ENCODE measurements at places on chromosomes 5 and 9.

DNA sequence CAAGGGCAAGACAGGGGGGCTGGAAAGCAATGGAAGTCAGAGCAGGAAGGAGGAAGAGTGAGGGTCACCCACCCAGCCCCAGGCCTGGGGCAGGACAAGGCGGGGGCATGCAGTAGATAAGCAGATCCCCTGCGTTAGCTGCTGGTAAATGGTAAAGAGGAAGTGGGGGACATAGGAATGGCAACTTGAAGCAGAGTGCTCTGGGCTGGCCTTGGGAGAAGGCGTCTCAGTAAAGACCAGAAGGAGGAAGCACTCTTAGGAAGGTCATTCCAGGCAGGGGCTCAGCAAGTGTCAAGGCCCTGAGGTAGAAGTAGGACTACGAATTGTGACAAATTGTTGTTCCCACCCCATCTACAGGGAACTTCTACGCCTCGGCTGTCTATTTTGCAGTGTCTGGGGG, 15.1 kb downstream of the TCOF1 start:
- DNase-seq: no peak

GRCh38 chr5:178186427-178186826, 744 bp downstream of the GMCL2 start:
- DNase-seq: no peak

- no peak for DNase-seq
Measured at GRCh38 chr5:56837956-56838355, 22.6 kb downstream of the MAP3K1 start.

GRCh38 chr5:177494346-177495195, 2.8 kb downstream of the PDLIM7 start:
- DNase-seq: peak; percentile 78

DNA sequence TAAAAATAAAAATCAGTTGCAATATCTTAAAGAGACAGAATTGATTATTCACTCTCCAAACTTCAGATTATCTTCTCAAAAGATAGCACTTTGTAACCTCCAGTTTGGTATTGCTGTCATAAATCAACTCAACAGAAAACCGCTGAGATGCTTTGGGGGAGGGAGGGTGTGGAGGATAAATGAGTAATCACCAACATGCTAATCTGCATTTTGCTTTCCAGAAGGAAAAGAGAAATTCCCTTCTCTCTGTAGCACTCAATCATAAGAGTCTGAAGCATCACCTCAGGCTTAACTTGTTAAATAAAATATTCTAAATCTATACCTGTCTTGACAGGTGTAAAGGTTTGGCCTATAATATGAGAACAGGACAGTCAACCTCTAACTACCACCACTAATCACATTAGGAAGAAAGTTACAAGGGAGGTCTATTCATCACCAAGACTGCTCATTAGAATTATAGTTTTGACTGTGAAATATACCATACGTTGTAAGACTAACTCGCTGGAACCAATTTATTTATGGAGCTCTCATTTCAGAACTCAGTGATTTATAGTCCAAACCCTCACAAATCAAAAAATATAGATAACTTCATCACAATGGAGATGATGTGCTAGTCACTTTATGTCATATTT, 89.0 kb downstream of the PIK3R1 start:
- no peak for DNase-seq

DNA sequence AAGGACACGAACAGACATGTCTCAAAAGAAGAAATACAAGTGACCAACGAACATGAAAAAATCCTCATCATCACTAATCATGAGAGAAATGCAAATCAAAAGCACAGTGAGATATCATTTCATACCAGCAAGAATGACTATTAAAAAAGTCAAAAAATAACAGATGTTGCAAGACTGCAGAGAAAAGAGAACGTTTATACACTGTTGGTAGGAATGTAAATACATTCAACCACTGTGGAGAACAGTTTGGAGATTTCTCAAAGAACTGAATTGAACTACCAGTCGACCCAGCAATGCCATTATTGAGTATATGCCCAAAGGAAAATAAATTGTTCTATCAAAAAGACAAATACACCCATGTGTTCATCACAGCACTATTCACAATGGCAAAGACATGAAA, 45.7 kb downstream of the FXN start:
- no peak for DNase-seq

GRCh38 chr9:129716091-129716490, 36.8 kb downstream of the PTGES start:
- no peak for DNase-seq

GRCh38 chr5:125484742-125485641, 738.6 kb upstream of the ZNF608 start:
- peak; percentile 69 for DNase-seq

GRCh38 chr5:139745132-139745799, 50.3 kb upstream of the PSD2 start:
- DNase-seq: no peak

DNA sequence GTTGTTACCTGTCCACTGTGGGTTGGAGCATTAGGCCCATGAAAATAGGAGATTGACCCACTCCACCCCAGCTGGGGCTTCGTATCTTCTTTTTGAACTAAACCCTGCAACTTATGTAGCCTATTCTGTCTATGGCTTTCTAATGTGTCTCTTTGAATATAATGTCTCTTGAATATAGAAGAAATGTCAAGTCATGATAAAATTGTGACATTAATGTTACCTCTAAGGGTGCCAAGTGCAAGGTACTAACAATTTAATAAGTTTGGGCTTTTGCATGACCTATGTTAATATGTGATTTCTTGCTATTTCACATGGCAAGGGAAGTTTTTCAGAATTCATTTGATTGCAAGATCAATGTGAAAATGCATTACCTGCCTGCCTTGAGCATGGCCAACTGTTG, 40.4 kb upstream of the PUM3 start:
- no peak for DNase-seq

- DNase-seq: no peak
Measured at GRCh38 chr9:138097501-138097991, 220.0 kb downstream of the CACNA1B start.

GRCh38 chr5:129496864-129497595, 36.9 kb downstream of the ADAMTS19 start:
- no peak for DNase-seq

DNA sequence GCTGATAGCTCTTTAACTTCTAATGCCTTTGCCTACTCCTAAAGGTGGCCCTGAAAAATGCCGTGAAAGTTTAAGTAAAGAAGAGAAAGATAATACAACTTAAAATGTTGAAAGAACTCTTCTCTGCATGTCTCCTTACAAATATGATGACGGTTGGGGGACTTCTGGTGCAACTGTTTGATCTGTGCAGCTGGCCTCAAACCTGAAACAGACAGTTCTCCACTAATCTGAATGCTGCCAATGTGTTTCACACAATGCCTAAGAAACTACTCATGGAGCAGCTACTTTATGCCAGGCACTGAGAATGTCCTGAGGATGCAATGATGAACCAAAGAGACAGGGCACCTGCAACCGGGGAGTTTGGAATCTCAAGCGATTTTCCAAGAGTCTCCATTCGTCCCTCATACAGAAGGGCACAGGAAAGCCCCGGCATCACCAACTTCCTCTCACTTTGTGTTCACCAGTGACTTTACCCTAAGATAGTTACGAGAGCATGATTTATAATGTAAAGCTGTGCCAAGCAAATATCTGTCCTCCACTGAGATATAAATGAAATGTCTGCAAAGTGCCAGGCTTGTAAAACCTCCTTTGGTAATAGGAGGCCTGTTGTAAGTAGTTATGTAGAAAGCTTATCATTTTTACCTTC, 455.4 kb downstream of the SEMA5A start:
- DNase-seq: no peak

- no peak for DNase-seq
Measured at GRCh38 chr9:137014166-137014565, 13.9 kb downstream of the ABCA2 start.

DNA sequence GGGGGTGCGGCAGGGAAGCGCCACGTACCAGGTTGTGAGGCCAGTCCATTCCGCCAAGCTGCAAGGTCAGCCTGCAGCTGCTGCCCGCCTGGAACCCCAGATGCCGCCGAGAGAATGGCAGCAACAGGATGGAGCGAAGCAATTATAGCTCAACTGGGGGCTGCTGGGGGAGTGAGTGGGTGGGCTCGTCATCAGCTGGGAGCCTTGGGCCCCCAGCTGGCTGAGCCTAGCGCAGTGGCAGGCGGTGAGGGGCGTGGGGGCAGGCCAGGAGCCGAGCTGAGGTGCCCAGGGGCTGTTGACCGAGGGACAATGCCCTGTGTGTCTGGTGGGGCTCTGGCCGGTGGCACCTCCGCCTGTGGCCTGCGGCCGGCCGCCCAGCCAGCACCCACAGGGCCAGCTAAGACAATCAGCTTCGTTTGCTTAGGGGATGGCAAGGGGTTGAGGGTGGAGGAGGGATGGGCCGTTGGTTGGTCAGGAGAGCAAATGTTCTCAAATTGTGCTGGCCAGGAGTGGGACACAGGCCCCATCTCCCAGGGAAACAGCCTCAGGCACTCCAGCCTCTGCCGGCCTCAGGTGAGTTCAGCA, at the start of gene IL17B:
TSS of gene IL17B (minus strand) at position 116 of the 585 bp plus-strand sequence. CDS start at position 49, 67 bp downstream.
- DNase-seq: no peak

DNA sequence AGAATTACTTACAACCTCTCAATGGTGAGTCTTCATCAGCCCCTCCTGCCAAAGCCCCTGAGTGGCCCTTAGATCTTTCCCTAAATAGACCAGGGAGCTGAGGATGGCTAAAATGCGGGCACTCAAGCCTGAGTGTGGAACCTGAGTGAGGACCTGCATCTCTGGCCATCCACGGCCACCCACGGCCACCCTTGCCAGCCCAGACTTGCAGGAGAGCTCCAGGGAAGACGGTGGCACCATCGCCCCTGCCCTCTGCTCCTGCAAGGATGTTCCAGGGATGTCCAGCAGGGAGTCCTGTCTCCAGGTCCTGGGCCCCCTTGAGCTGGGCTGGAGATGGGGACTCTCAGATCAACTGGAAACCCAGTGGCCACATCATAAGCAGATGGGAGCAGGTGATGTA, 68.2 kb upstream of the OLFM1 start:
- DNase-seq: no peak

DNA sequence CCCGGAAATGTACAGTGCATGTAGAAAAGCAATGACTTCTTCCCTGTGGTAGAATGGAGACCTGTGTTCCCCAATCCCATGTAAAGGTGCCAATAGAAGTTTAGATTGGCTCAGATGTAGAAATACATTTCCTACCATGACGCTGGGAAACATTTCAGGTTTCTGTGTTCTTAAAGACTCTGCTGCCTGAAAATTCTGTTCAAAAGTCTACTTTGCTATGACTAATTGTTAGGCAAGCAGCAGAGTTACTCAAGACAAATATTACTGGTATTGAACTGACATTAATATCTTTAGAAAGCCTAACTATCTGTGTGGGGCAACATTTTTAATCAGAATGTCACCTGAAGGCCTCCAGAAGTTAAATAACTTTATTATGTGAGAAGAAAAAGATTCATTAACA, 75.5 kb upstream of the ELL2 start:
- DNase-seq: no peak

GRCh38 chr9:34550681-34551270, 28.0 kb upstream of the ENHO start:
- no peak for DNase-seq
